ENCODE measurements at places on chromosomes 16 and 17.

DNA sequence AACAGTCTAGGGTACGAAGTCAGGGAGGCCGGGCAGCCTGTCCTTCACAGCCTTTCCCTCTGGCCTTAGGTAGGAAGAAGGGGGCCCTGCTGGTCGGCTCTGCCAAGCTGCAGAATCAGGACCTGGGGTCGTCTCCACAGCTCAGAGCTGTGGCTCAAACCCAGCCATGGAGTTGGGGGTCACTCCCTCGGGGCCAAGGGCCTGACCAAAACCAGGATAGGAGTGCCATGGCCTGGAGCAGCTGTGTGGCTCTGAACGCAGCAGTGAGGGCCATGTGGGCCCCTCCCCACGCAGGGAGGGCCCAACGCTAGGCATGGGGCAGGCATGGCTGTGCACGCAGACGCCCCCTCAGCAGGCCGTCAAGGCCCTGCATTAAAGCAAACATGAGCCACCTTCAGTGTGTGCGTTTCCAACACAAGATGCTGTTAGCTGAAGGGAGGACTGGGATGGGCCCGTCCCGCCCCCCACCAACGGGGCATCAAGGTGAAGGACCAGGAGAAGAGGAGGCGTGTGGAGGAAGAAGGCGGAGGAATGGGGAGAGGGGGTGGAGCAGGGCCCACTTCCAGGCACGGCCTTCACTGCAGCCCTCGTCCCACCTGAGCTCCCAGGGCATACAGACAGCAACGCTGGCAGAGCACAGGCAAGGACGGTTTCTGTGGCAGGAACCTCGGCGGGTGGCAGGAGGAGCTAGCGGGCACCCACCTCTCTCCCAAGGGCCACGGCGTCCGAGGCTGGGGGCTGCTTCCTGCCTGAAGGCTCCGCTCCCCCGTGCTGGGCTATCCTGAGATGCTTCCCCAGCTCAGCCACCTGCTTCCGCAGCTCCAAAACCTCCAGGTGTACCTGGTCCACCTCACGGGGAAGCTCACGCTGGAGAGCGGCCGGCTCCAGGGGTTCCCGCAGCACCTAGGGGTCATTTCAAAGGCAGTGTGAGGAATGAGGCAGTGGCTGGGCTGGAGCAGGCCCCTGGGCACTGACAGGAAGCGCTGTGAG, 55.3 kb downstream of the CCDC57 start:
- no peak for DNase-seq

GRCh38 chr17:62955841-62956352, 10.1 kb upstream of the TANC2 start:
- no peak for DNase-seq

- DNase-seq = no peak
Measured at GRCh38 chr16:88049561-88050545, 98.6 kb downstream of the BANP start.

GRCh38 chr17:69067274-69068047, 6.7 kb upstream of the ABCA9 start:
- DNase-seq = no peak

- peak; percentile 63 for DNase-seq
Measured at GRCh38 chr17:4908711-4909496, 6.0 kb upstream of the CHRNE start.

DNA sequence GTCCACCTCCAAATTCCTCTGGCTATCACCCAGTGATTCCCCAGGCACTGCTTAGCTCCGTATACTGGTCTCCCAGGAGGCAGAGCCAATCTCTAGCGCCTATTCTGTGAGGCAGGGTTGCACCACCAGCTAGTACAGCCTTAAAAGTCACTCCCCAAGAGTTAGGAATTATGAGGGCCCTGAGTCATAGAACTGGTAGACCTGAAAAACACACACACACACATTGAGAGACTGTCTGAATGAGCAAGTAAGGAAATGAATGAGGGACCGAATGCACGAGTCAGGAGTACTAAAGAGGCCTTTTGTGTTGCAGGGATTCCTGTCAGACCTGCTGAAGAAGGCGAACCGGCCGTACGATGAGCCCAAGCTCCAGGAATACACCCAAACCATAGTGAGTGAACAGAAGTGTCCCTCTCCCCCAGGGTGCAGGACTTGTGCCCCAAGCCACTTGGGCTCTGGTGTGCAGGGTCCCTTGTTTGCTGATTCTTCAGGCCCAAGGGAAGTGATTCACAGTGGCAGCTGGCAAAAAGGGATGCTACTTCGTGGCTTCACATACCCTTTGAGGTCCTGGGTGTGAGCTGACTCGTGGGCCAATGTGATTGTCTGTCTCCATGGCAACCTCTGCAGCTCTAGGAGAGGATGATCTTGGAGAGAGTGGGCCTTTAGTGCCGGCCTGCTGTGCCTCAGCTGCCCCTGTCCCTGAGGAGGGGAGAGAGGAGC, 24.7 kb downstream of the CALB2 start:
- DNase-seq = no peak

DNA sequence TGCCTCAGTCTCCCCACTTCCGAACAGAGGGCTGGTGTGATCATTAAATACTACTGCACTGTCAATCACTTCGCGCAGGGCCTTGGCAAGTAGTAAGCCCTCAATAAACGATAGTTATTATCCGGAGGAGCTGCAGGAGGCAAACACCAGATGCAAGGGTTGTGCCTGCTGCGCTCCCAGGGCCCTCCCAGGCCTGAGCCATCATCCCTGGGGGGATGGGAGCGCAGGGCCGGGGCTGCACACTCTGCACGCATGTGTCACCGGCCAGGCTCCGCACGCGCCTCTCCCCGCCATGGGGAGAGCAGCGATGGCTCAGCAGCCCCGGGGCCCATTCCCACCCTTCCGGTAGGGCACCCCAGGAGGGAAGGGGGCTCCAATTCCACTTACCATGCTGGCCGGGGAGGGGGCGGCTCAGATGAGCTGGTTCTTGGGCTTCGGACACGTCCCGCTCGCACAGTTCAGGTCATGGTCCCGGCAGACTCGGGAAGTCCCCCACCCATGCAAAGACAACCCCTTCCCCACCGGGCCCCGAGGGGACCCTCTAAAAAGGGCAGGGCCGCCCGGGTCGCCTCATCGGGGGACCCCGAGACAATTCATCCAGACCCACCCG, 681 bp downstream of the XPO6 start:
- DNase-seq = peak; percentile 53
